ENCODE measurements at places on chromosomes 4 and X.

- DNase-seq = no peak
Observed at GRCh38 chr4:19540859-19541540, 710.7 kb upstream of the SLIT2 start.

DNA sequence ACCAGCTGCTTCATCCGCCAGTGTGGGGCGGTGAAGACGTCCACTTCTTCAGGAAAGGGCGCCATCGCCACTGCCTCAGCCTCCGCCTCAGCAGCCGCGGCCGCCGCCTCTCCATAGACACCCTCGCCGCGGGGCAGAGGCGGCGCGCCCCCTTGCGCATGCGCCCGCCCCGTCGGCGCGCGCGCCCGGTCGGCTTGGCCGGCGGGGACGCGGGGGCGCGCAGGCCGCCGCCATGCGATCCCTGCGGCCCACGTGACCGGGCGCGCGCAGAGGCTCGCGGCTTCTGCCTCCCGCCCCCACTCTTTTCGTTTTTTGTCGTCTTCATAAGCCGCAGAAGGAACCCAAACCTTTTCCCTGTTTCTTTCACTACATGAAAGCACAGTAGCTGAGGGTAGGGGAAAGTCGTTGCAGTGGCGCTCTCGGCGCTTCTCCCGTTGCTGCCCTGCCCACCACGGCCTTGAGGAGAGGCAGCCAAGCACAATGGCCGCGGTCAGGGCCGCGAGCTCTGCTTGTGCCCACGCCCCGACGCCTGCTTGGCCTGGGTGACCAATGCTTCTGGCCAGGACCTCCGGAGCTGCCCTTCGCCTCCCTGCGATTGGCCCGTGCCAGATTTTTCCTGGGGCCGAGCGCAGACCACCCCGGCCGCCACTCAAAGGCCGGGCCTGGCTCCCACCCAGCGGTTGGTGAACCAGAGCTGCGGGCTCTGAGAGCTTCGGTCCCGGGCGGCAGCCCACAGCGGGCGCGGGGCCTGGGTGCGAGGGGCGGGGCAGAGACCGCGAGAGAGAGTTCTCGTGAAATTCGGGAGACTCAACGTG is at the start of gene FBXL5:
Gene FBXL5, minus strand, starts transcription at position 135 of the 815 bp plus-strand sequence. Its CDS starts 70 bp downstream, at position 65.
- no peak for DNase-seq

- DNase-seq = no peak
Observed at GRCh38 chrX:10244915-10245622, 88.3 kb downstream of the CLCN4 start.

DNA sequence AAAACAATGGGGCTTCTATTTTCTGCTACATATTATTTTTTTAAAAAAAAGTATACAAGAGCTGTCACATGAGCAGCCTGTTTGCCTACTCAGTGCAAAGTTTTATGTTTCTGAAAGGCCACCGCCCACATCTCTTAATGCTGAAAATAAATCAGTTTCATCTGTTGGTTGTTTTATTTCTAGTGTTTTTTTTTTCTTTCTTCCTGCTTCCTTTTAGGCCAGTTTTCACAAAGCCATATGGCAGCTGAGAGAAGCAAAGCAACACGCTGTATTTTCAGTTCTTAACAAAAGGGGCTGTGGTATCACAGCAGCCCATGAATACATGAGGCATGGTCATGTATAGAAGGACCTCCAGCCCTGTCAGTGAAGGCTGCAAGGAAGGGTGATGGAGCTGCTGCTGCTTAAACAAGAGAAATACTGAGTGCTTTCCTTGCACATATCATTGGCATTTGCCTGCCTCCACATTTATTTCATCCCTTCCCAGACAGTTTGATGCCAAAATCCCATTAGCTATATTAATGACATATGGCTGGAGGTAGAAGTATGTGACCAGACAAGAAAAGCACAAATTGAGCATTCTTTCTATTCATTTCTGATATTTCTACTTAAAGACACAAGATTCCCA is 172.5 kb downstream of the PCDH18 start:
- no peak for DNase-seq

- no peak for DNase-seq
Observed at GRCh38 chr4:108828620-108829019, 65.8 kb upstream of the ETNPPL start.

GRCh38 chr4:127209580-127210095 is 423.1 kb upstream of the INTU start:
- DNase-seq = peak; percentile 99

GRCh38 chr4:11710453-11711093 is 281.9 kb upstream of the HS3ST1 start:
- DNase-seq = no peak
